ENCODE measurements at places on chromosomes 3 and 15. TPM values are rescaled to one million over a fixed set of nuclear protein-coding genes. Genes with fewer than 3 reads are reported as not detected.

MYRIP gene
- total RNA-seq, result 12.5 TPM

NDN gene
- total RNA-seq, result 76.4 TPM

DAZL gene
- total RNA-seq, result not detected

- no peak for DNase-seq
These were observed 17.9 kb downstream of the CLDN18 start for GRCh38 chr3:138027821-138028220.

DNA sequence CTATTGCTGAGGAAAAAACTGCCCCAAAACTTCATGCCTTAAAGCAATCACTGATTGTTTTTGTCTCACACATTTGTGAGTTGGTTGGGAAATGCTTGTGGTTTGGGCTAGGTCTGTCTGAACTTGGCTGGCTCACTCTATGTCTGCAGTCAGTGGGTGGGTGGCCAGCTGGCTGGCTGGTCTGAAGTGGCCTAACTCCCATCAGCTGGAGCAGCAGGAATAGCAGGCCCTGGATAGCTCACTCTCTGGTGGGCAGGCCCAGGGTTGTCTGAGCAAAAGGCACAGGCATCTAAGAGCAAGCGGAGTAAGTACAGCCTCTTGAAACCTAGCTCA lies 37.7 kb upstream of the PRR20G start:
- no peak for DNase-seq

DNA sequence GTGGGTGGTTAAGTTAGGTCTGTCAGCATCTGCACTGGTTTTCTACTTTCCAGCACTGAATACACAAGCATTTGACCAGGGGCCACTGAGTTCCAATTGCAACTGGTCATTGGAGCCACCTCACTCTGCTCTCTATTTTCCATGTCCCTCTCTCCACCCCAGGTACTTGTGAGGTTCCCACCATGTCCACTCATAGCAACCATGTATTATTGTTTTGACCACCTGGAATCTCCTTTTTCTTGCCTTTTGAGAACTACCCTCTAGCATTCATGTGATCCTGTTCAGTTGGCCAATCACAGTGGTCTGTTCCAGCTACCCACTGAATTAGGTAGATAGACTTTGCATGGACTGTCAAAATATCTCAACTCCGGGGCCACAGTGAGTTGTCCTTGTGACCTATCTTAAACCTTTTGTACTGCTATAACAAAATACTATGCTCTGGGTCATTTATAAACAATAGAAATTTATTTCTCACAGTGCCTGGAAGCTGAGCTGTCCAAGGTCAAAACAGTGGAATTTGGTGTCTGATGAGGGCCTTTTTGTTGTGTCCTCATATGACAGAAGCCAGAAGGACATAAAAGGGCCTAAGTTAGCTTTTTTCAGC lies 20.2 kb upstream of the TM4SF18 start:
- no peak for DNase-seq

GRCh38 chr3:130779031-130779430 lies 32.4 kb upstream of the PIK3R4 start:
- no peak for DNase-seq

GRCh38 chr3:39378088-39378487 lies 5.1 kb upstream of the SLC25A38 start:
- no peak for DNase-seq

DNA sequence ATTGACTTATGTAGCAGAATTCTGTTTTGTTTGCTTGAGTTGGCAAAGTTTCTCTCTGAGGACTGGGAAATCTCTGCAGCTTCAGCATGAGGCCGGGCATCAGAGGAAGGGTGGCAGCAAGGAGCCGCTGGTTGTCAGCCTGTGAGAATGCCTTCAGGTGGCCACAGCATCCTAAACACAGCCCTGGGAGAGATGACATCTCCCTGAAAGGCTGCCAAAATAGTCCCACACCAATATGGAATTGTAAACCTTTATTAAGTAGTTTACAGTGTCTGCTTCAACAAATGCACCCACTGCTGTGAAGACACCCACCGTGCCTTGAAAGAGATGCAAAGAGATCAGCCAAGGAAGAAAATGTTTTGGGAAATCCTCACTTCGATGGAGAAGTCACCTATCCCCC lies 609.7 kb upstream of the ARRDC4 start:
- DNase-seq, result no peak

- no peak for DNase-seq
These were observed 164.6 kb upstream of the ICE2 start for GRCh38 chr15:60643555-60643954.

DNA sequence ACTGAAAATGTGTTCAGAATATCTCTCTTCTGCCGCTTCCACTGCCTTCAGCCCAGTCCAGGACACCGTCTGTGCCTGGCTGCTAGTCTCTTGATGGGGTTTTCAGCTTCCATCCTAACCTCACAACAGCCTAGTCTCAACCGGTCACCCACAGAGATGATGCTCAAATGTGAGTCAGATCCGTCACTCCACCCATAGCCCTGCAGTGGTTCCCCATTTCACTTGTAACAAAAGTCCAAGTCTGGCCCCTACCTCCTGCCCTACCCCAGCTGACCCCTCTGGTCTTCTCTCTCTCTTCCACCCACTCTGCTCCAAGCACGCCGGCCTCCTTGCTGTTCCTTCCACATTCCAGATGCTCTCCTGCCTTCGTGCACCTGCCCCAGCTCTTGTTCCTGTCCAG lies 68.1 kb downstream of the PPARG start:
- DNase-seq, result no peak

DNA sequence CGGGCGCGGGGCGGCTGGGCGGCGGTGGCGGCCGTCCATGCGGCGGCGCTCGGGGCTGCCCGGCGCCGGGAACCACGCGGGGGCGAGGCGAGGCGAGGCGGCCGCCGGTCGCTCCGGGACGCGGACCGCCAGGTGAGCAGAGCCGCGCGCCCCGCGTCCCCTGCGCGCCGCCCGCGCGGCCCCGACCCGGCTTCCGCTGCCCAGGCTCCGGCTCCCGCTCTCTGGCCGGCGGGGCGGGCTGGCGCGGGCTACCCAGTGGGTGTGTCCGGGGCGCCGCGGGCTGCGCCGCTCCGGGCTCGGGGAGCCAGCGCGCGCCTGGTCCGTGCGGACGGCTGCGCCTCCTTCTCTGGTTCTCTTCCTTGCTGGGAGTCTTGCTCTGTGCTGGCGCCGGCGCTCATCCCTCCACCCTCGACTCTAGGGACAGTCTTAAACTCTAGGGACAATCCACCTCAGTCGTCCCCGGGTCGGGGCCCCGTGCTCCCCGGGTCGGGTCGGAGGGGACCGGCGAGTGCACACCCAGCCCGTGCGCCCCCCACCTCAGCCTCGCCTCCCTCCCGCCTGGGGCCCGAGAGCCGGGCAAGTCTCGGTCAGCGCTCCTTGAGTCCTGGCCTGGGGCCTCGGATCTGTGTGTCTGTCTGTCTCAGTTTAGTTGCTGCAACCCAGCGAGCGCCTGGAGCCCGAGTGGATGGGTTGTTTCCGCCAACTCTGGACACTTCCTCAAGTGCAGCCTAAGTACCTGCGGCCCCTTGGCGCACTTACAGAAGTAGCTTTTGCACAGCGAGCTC lies 488 bp downstream of the THSD4 start:
- no peak for DNase-seq

GRCh38 chr15:24886538-24886937 lies 68.2 kb upstream of the SNRPN start:
- DNase-seq, result no peak

GRCh38 chr3:129690406-129690805 lies 83.9 kb upstream of the PLXND1 start:
- DNase-seq, result peak; percentile 8

DNA sequence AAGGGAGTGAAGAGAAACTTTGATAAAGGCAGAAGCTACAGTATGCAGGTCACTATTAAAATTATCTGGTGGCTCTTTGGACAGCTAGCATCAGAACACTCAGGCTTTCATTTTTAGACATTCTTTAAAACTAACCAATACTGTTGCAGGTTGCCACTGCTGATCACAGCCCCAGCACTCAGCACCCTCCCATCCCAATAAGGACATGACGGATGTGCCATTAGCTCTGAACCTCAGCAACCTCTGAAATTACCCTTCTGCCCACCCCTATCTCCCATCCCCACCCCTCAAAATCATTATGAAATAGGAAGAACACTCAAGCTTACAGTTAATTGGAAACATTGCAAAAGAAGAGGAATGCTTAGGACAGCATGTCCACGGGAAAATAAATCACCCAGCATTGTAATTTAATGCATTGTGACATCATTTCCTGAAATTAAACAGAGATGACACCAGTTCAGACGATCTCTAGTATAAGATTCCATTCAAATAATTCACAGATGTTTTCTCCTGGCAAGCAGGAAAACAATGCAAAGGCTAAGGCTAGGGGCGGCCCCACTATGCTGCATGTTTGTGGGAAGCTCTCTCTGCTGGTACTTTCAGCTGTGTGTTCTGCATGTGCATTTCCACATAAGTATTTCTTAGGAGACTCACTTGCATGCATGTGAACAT lies 71.6 kb downstream of the MEIS2 start:
- no peak for DNase-seq

DNA sequence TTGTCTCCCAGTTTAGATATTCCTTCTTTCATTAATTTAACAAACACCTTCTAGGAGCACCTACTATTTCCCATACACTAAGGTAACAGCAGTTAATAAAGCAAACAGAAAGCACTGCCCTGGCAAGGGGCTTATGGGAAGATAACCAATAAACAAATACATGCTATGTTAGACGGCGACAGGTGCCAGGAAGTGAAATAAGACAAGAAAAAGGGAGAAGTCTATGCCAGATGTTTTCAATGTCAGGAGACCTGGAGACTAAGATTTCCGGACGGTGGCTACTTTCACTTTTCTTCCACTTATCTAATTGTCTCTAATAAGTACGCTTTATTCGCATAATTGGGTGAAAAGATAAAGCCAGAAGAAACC lies 32.5 kb upstream of the ZNF445 start:
- no peak for DNase-seq

DNA sequence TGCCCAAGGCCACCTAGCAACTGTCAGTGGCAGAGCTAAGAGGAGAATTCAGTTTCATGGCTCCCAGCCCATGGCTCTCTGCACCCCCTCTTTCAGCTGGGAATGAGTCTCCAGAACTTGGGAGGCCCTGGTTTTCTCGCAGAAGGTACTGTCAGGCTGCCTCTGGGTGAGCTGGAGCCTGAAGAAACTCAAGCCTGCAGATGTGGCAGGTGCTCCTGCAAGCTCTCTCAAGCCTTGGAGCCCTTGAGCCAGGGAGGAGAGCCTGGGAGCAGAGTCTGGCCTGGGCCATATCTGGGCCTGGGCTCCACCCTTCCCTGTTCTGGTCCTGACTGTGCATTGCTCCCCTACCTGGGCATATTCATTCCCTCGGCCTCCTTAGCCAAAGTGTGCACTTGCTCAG lies 74.4 kb upstream of the TLE3 start:
- no peak for DNase-seq

GRCh38 chr3:39164414-39164813 lies 11.0 kb upstream of the CSRNP1 start:
- no peak for DNase-seq
